GM12878 (cell line): ENCODE measurements at places on chromosomes 6 and 20. TPM values are rescaled to one million over a fixed set of nuclear protein-coding genes. Genes with fewer than 3 reads are reported as not detected.

GRCh38 chr6:126477678-126478077 lies 137.8 kb downstream of the CENPW start:
- DNase-seq: peak; percentile 15

- DNase-seq: no peak
Observed at GRCh38 chr6:7228662-7229375, 84.2 kb downstream of the SSR1 start.

- DNase-seq: no peak
Observed at GRCh38 chr6:22880686-22881433, 311.5 kb downstream of the HDGFL1 start.

DNA sequence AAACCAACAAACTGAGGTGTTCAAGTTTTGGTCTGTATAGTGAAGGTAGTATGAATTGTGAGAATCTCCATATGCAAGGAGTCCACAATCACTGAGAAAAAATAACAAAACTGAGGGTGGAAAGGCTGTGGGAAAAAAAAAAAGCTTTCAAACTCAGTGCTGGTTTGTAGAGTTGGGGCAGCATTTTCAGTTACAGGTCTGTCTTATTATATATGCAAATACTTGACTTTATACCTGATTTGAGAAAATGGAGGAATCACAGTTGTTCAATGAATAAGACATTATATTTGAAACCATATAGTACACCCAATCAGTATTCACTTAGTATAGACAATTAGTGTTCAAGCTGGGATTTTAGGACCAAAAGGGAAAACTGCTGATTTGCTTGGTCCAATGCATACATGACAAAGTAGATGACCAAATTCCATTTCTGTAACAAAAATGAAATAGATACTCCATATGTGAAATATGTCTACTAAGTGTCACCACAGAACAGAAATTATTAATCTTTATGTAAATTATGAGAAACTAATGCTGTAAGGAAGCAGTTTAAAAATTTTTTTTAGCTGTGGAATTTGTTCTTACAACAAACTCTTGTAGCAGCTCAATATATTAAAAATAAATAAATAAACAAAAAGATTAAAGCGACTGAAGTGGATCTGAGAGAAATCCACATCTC lies 187.7 kb downstream of the ASCC3 start:
- no peak for DNase-seq

DNA sequence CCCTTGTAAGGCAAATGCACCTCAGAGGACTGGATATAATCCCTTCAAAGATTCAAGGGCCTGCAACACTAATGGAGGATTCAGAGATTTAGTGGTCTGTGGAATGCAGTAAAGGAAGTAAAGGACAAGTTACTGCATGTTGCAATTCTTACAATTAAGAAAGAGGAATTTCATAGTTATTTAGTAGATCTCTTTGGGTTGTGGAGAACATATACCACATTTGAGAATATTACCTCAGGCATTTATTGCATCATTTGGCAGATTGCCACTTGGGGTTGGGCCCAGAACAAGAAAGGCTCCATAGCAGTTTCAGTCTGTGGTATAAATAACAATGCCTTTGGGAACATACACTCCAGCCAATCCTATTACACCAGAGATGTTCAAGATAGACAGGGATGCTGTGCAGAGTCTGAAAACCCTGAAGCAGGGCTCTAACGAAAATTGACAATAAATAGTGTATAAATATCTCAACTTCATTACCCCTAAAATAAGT lies 20.9 kb upstream of the EPM2A start:
- no peak for DNase-seq

DNA sequence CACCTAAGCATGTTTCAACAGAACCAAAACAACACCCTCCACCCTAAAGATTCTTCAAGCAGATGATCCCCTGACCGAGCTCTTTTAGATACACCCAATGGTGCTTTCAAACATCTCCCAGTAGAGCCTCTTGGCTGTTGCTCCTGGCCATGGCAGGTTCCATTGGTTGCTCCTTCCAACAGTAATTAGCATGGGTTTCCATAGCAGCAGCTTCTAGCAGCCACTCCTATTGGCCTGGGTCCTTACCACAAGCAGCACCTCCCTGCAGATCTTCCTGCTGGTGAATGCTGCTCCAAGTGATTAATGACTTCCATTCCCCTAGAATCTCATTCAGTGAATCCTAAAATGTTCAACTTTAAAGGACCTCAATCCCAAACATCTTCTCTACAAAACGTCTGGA lies 13.9 kb downstream of the CCN2 start:
- no peak for DNase-seq

- DNase-seq: peak; percentile 69
Observed at GRCh38 chr6:20463396-20463795, 61.7 kb downstream of the E2F3 start.

GRCh38 chr20:17650301-17651128 lies 31.5 kb downstream of the RRBP1 start:
- DNase-seq: no peak

DNA sequence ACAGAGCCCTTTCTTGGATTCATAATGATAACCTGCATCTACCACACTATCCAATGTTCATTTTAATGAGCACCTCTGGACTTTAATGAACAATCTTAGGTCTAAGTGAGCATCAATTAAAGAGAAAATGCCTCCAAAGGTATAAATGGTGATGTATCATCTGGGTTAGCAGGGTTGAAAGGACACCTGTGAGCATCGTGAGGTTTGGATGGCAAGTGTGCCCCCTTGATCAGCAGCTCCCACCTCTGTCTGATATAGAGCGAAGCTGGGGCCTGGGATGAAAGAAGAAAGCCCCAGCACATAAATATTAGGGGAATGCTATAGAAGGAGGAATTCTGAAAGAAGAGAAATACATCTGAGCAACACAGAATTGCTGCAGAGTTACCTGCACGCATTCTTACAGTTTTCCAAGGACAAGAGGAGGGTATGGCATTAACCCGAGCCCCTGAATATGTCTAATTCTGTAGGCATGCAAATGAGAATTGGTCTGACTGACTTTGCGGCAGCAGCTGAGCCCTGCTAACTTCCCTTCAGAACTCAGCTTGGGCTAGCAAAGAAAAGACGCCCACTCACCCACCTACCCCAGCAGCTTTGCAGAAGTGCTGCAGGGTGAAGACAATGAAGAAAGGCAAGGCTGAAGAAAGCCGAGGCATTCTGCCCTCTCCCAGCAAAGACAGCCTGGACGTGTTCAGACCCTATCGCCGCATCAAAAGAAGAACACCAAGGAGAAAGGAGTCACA lies 136.2 kb downstream of the GMPR start:
- DNase-seq: no peak

GRCh38 chr6:160239929-160240690 lies 18.5 kb downstream of the SLC22A2 start:
- no peak for DNase-seq

DNA sequence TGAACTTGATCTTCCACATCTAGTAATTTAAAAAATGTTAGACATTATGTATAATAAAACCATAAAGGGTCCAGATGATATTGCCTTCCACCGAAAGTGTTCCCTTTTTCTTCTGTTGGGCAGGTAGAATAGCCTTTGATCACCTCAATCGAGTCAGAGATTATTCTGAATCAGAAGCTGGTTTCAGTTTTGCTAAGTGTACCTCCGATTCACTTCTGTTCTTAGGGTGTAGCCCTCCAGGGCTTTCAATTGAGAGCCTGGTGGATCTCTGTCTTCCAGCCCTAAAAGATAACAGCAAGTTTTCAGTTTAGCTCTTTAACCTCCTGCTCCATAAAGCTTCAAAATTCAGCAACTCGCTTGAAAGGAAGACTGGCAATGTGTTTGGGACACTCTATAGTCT lies 21.1 kb upstream of the AIG1 start:
- no peak for DNase-seq

- DNase-seq: no peak
Observed at GRCh38 chr6:87945966-87946365, 101.7 kb upstream of the SPACA1 start.

DNA sequence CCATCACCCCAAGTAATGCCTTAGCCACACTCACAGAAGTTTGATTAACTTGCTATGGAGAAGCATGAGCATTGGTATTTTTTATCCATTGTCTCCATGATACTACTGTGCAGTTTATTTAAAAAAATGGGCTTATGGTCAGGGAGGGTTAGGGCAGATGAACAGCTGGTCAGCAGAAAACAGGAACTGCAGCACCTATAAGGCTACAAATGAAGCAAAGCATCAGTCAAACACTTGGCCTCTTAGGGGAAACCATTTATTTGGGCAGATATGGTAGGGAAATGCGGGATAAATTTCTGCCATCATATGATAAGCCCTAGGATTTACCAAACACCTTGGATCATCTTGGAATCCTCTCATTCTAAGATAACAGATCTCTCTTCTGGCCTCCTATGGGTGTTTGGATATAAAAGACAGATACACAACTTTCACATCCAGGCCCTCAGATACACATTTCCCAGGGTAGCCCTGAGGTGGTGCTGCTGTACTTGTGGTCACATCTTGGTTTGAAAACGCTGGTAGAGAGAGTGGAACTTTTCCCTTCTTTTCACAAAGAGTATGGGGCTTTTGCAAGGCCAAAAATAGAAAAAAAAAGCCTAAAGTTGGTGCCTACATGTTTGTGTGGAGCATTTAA lies 42.8 kb upstream of the AHI1 start:
- no peak for DNase-seq

- no peak for DNase-seq
Observed at GRCh38 chr6:166262743-166263515, 45.3 kb downstream of the PRR18 start.

- no peak for DNase-seq
Observed at GRCh38 chr6:139126255-139126654, 8.6 kb upstream of the HECA start.

DNA sequence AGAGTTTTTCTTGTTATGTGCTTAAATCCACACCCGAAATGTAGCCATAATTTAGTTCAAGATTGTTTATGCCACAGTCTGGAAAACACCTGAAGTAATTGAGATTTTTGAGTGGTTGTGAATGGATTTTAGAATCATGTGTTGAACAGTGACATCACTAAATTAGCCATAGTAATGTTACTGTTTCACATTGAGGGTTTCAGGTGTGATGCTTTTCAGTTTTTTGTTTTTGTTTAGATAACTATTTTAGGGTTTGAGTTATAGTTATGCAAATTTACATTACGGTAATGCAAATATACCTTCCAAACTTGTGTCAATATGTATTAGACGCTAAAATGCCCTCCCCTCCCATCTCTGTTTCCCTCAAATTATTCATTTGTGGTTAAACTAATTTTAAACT lies 22.9 kb downstream of the QKI start:
- DNase-seq: no peak

GRCh38 chr6:36805917-36806316 lies 33.3 kb downstream of the CPNE5 start:
- DNase-seq: no peak

GRCh38 chr6:139109558-139109957 lies 25.3 kb upstream of the HECA start:
- no peak for DNase-seq

DNA sequence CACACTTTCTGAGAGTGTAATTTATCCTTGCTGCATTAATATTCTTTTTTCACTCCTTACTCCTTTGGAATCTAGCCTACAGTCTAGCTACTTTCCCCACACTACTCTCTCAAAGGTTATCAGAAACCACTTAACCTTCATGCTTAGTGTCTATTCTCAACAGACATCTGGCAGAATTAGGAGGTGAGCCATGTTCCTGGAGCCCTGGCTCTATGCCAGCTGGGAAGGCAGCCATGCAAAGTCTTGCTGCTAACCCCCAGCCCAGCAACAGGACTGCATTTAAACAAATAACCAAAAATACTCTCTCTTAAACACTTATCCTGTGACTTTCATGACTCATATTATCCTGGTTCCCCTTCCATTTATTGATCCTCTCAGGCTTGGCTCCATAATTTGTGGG lies 260.2 kb downstream of the BCKDHB start:
- DNase-seq: no peak

DNA sequence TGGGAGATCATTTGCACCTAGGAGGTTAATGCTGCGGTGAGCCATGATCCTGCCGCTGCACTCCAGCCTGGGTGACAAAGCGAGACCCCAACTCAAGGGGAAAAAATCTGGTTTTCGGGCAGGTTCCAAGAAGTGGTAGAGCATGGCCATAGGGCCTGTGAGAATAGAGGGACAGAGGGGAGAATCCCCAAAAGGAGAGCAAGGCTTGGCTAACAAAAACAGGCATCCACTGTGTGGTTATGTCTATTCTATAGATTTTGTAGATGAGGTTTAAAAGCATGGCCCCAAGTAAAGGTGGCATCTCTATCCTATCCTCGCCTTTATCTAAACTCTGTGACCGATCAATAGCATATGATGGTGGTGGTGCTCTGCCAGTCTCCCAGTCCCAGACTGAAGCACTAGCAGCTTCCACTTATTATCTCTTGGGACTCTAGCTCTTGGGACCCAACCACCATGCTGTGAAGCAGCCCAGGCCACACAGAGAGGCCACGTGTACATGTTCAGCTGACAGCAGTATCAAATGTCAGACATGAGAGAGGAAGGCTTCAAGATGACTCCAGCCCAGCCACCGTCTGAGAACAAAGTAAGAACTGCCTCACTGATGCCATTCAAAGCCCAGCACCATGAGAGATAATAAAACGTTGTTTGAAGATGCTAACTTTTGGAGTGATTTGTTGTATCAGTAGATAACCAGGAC lies 27.7 kb downstream of the EIF2S2 start:
- no peak for DNase-seq

FOXQ1 gene
- not detected in 2 replicates for polyA plus RNA-seq

PRRT1 gene
- not detected in 2 replicates for polyA plus RNA-seq

CLVS2 gene
- not detected in 2 replicates for polyA plus RNA-seq

NKAIN4 gene
- not detected in 2 replicates for polyA plus RNA-seq

PSMB9 gene
- polyA plus RNA-seq: 483 and 494 TPM in 2 replicates

TNF gene
- polyA plus RNA-seq: 47.6 and 49.4 TPM in 2 replicates

IRAK1BP1 gene
- polyA plus RNA-seq: 1.7 and 3.0 TPM in 2 replicates

MANEA gene
- 17.8 and 19.5 TPM in 2 replicates for polyA plus RNA-seq

BPIFA1 gene
- polyA plus RNA-seq: not detected in 2 replicates

MAPK13 gene
- polyA plus RNA-seq: 46.6 and 47.0 TPM in 2 replicates

FRS3 gene
- polyA plus RNA-seq: 1.3 and 2.7 TPM in 2 replicates

C6orf120 gene
- 19.9 and 20.0 TPM in 2 replicates for polyA plus RNA-seq

SLPI gene
- 0.28 TPM in 1 of 2 replicates, not detected in the other for polyA plus RNA-seq

HLA-G gene
- polyA plus RNA-seq: 2.5 and 2.9 TPM in 2 replicates

GINS1 gene
- 34.5 and 40.5 TPM in 2 replicates for polyA plus RNA-seq

SEL1L2 gene
- not detected in 2 replicates for polyA plus RNA-seq

PGC gene
- polyA plus RNA-seq: not detected in 2 replicates

RSPH4A gene
- polyA plus RNA-seq: 0.10 TPM in 1 of 2 replicates, not detected in the other

CFB gene
- 0.47 TPM in 1 of 2 replicates, not detected in the other for polyA plus RNA-seq

STMND1 gene
- 0.15 TPM in 1 of 2 replicates, not detected in the other for polyA plus RNA-seq
